HFFc6 (cell line): ENCODE measurements at places on chromosomes 3 and 15.

DNA sequence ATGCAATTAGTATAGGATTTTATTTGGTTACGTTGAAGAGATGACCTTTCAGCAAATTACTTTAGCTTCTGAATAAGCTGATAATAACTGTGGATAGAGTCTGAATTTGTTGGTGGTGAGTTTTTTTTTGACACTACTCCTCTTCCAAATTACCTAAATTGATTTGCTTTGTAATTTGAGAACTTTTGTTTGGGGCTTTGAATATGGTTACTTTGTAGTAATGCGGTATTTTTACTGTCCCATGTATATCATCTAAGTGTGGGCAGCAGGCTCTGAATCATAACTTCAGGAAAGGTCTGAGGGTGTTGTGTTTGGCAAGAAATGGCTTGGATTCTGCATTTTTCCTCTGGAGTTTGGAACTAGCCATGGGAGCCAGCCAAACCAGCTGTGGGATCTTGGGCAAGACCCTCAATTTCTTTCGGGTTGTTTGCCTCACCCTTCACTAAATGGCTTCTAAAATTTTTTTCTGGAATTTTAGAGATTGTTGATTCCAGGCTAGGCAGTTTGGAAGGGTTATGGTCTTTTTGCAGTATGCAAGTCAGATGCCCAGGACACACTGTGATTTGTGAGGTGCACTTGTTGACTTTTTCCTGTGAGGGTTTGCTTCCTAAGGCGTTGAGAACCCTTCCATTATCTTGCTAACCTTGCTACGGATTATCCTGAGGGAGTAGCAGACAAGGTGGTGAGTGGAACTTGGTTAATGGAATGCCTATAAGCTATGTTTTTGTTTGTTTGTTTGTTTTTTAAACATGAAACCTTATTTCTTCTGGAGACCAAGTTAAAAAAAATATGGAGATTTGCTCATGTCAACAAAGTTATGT lies 10.4 kb downstream of the PTPRG start:
- peak; percentile 45 for DNase-seq

GRCh38 chr3:189563853-189564563 lies 67.2 kb upstream of the TP63 start:
- DNase-seq = peak; percentile 57

DNA sequence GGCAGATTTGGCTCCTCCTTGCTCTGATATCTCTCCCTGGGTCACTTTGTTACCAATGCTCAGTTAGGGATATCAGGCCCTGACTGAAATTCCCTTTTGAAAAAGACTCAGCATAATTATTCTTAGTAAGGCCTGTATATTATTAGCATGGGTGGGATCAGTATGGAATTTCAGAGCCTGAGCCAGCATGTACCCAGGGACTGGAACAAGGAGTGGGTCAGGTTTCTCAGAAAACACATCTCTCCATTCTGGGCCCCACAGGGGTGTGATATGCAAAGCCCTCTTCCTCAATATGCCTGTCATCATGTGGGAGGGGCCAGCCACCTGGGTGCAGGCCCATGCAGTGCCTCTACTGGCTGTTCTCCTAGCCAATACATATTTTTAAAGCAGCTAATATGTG lies 423.2 kb downstream of the EPHB1 start:
- DNase-seq = no peak

DNA sequence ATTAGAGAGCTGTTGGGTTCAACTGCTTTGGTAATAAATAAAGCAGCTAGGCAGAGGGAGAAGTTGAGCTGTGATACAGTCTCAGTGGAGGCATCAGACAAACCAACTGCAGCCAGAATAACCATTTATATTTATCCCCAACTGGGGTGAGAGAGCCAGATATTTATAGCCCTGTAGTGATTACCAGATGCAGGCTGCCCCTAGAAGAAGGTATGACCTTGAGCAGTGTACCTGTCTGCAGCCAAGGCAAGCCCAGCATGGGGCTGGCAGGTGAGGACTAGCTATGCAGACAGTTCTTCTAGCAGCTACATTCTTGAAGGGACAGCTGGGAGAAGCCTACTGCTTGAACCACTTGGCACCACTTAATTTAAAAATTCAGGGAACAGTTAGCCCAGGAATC lies 144.4 kb upstream of the EPHA3 start:
- DNase-seq = no peak

DNA sequence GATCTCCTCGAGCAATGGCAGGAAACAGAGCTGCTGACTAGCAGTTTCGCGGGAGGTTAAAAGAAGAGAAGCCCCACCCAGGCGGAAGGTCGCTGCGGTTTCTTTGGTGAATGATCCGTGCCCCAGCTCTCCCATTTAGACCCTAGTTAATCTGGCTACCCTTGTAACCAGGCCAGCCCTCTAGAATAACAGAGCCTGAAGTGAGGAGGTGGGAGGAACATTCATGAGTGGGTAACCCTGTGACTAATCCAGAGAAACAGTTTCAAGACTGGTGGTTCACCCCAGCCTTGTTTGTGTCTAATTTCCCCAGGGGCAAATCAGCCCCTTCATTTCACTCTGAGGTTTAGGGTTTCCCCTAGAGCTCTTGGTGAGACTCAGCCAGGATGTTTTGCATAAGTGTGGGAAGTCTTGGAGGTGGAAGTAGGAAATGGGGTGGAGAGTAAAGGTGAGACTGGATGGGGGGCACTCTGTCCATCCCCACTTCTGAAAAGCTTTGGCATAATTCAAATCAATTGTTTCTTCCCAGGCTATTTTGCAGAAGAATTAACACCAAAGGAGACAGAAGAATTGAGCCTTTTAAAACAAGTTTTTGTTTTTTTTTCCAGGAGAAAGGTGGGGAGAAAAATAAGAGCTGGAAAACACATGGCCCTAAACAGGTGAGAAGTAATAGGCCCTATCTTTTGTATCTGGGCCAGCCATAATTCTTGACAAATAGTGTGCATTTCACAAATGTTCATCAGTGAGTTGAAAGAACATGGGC lies 303.1 kb downstream of the RPLP1 start:
- no peak for DNase-seq

DNA sequence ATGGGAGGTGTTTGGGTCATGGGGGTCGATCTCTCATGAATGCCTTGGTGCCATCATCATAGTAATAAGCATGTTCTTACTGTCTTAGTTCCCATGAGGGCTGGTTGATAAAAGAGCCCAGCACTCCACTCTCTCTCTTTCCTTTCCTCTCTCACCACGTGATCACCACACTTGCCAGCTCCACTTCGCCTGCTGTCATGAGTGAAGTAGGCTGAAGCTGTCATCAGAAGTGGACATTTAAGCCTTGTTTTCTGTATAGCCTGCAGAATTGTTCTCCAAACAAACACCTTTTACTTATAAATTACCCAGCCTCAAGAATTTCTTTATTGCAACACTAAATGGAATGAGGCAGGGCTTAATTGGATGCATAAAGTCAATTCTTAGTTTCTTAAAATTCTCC lies 6.1 kb downstream of the OR5H1 start:
- no peak for DNase-seq

- no peak for DNase-seq
Observed at GRCh38 chr15:30990036-30990435, 1.4 kb downstream of the MTMR10 start.

GRCh38 chr15:66854012-66854965 lies 152.3 kb downstream of the SMAD6 start:
- DNase-seq = no peak

DNA sequence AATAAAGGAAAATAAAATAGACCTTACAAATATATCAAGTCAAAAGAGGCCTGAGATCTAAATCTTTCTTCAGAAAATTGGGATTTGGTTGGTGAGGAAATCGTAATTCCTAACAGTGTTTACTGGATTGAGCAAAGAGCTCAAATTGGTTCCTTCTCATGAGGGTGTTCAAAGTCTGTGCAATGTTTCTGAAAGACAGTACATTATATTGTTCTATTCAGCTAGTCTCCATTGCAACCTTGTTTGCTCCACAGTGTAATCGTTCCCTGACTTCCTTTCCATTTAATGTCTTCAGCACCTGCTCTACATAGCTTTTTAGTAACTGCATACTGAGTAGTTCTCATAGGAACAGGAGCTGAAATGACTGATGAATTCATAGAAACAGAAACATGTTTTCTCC lies 326.8 kb downstream of the SUCLG2 start:
- DNase-seq = no peak

- peak; percentile 35 for DNase-seq
Observed at GRCh38 chr15:90479656-90480055, 50.1 kb upstream of the CRTC3 start.

DNA sequence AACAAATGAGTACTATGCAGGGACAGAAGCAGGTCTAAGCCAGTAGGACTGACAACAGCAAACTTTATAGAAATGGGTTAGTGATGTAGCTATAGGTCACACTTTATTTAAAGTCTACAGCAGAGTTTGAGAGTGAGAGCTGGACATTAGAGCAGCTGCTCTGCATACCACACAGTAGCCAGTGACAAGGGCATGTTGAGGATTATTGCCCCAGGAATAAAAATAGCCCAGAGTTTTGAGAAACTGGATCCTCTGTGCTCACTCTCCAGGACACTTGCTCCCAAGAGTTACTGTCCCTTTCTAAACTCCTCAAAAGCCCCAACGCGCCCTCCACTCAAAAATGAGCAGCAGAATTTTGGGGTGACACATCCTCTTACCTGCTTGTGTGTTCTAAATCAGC lies 21.1 kb downstream of the LRTM1 start:
- DNase-seq = no peak

- no peak for DNase-seq
Observed at GRCh38 chr15:63163217-63163616, 5.9 kb upstream of the RPS27L start.

GRCh38 chr15:65655457-65655856 lies 33.7 kb downstream of the SLC24A1 start:
- no peak for DNase-seq

- DNase-seq = peak; percentile 93
Observed at GRCh38 chr3:122533931-122534334, 19.2 kb upstream of the KPNA1 start.

DNA sequence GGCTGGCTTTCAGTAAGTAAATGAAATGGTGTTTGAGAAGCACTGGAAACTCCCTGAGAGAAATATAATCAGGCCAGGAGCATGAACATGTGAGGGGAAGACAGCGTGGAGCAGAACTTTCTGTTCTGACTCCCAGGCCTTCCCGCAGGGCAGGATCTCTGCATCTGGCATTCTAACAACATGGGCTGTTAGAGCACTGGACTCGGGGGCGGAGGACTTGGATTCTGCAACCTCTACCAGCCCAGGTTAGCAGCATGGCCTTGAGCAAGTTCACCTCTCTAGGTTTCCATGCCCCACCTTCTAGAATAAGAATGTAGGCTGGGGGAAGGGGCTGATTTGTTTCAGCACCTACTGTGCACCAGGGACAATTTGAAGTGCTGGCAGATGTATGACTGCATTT lies 12.5 kb upstream of the BFSP2 start:
- DNase-seq = no peak

GRCh38 chr3:127608362-127608718 lies 10.1 kb downstream of the MCM2 start:
- no peak for DNase-seq

DNA sequence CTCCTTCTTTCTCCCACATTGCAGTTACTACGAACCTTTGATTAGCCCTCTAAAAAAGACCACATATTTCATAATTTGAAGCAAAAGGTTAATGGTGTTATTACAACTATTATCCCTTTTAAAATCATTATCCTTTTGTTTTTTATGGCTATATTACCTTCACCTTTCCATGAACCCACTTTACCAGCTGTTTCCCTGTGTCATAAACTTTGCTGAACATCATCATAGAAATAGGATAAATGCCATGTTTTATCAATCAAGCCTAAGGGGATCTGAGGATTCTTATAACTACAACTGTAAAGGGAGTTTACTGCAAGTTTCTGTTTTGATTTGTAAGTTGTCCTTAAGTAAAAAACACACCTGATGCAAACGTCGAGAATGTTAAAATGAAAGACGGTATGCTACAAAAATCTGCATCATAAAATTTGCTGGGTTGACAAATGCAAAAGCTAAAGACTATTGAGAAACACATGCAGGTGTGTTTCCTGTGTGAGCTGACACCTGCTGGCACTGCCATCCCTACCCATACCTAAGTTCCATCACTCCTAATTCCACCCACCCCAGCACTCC lies 39.1 kb upstream of the ARRDC4 start:
- no peak for DNase-seq

GRCh38 chr3:136925425-136926190 lies 32.2 kb upstream of the IL20RB start:
- DNase-seq = no peak

- DNase-seq = peak; percentile 10
Observed at GRCh38 chr15:69090197-69090948, 70.1 kb upstream of the GLCE start.

GRCh38 chr3:50466177-50466576 lies 37.3 kb downstream of the CACNA2D2 start:
- DNase-seq = no peak

DNA sequence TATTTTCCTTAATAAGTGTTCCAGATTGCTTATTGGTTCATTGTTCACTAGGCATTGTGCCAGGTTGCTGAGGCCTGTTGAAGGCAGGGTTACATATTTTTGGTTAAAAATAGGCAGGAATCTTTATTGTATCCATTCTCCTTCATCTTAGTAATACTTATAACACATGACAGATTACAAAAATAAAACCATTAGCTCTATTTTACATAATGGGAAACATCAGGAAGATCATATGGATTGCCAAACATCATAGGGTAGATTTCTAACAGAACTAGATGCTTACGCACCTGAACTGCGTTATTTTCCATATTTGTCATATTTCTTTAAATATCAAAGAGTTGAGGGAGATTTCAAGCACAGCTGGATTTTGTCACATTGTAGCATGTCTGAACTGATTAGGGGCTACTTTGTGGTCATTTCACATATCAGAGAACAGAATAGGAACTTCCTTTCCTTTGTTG lies 462.9 kb upstream of the SGO1 start:
- peak; percentile 48 for DNase-seq

GRCh38 chr3:124878561-124879336 lies 8.4 kb downstream of the ITGB5 start:
- DNase-seq = peak; percentile 94

GRCh38 chr3:168104361-168104760 lies 8.6 kb upstream of the GOLIM4 start:
- no peak for DNase-seq

- no peak for DNase-seq
Observed at GRCh38 chr3:141129049-141129448, 77.9 kb downstream of the SPSB4 start.

- DNase-seq = no peak
Observed at GRCh38 chr3:72485641-72486040, 362.6 kb downstream of the SHQ1 start.

DNA sequence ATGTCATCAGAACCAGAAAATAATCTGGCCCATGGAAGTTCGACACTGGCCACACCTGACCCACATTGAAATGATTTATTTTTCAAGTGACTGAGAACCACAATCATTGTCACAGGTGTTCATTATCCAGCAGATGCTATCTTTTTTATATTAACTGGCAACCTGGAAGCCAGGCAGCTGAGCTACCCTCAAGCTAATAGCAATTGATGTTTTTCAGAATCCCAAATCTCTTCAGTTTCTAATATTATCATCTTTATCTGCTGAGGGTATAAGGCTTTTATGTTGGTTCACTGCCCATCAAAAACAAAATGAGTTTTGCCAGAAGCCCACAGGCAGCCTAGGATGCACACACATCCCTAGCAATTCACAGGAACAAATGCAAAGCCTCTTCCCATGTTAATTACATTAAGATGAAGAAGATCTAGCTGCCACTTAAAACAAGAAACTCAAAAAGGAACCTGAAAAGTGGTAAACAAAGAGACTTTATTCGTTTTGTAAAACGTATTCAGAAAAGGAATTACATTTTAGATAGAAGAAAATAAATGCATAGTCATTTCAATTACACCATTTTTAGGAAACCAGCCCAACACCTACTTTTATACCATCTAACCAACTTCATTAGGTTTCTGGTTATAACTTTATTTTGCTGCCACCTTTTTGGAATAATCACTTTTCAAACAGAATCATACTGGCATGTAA lies 40.9 kb upstream of the STRIT1 start:
- DNase-seq = no peak

- DNase-seq = no peak
Observed at GRCh38 chr3:58434168-58434504, 504 bp upstream of the PDHB start.
